ENCODE measurements at places on chromosomes 5 and 9. TPM values are rescaled to one million over a fixed set of nuclear protein-coding genes. Genes with fewer than 3 reads are reported as not detected.

- H3K36me3 ChIP-seq, result no peaks in the 10 kb centered on the region
- DNase-seq, result no peak
- H3K4me3 ChIP-seq, result no peak overlapping the region
- no peaks in the 10 kb centered on the region for H3K4me1 ChIP-seq
- no peak overlapping the region for H3K27ac ChIP-seq
These were observed 358.8 kb upstream of the TRPC7 start for GRCh38 chr5:136724161-136724560.

GRCh38 chr5:32014096-32014745 is 159.9 kb downstream of the GOLPH3 start:
- H3K36me3 ChIP-seq, result no peaks in the 10 kb centered on the region

DNA sequence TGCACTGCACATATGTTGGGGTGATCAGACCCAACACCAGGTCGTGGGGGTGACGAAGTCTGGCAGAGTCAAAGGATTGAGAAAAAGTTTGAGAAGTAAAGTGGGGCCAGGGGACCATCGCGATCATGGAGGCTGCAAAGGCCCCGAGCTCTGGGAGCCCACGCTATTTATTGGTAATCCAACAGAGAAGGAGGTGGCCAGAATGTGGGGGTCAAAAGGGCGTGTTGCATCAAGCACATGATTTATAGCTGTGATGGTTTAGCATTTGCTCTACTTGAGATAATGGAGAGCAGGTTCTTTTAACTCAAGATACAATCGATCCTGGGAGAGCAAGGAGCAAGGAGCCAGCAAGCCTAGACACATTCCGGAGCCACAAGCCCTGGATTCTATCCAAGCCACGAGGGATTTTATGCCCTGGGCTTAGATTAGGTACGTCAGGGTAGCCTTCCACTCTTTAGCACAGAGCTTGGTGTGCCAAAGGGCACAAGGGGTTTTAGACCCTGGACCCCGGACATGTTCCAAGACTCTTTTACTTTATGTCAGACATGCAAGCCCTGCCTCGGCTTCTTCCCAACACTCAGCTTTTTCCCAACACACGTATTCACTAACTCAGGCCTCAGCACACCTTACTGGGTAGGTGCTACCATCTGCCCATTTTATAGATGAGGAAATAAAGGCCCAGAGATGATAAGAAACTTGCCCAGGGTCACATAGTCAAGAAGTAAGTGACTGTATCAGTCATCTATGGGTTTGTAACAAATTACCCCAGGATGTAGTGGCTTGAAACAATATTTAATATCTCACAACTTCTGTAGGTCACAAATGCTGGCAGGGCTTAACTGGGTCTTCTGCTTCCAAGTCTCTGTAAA is 39.5 kb downstream of the NSUN2 start:
- no peaks in the 10 kb centered on the region for H3K36me3 ChIP-seq
- no peaks in the 10 kb centered on the region for H3K4me1 ChIP-seq
- DNase-seq, result no peak
- H3K27ac ChIP-seq, result no peak overlapping the region
- H3K27me3 ChIP-seq, result no peaks in the 10 kb centered on the region

DNA sequence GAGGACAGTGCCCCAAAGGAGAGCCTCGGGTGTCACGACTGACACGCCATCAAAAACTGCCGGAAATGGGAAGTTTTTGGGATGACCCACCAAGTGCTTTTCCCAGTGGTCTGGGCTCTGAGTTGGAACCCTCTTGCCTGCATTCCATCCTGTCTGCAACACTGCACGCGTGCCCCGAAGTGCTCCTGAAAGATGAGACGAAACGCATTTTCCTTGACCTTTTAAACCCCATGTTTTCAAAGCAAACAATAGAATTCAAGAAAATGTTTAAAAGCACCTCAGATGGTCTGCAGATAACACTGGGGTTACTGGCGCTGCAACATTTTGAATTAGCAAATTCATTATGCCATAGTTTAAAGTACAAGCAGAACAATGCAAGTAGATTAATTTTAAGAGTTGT is 92.9 kb downstream of the ANKRD18A start:
- no peaks in the 10 kb centered on the region for H3K4me1 ChIP-seq
- H3K27ac ChIP-seq, result no peak overlapping the region
- no peaks in the 10 kb centered on the region for H3K27me3 ChIP-seq
- DNase-seq, result no peak
- no peaks in the 10 kb centered on the region for H3K36me3 ChIP-seq

GRCh38 chr5:95066048-95066447 is 218.8 kb downstream of the MCTP1 start:
- no peaks in the 10 kb centered on the region for H3K4me1 ChIP-seq
- no peak for DNase-seq
- H3K27ac ChIP-seq, result no peak overlapping the region
- H3K4me3 ChIP-seq, result no peak overlapping the region

- H3K4me3 ChIP-seq, result no peak overlapping the region
- no peaks in the 10 kb centered on the region for H3K27me3 ChIP-seq
- no peaks in the 10 kb centered on the region for H3K4me1 ChIP-seq
- H3K36me3 ChIP-seq, result no peaks in the 10 kb centered on the region
- no peak for DNase-seq
These were observed 28.3 kb upstream of the GFPT2 start for GRCh38 chr5:180381428-180381827.

GRCh38 chr5:107213025-107213424 is 457.7 kb downstream of the EFNA5 start:
- H3K27ac ChIP-seq, result no peak overlapping the region
- H3K27me3 ChIP-seq, result no peaks in the 10 kb centered on the region
- no peak overlapping the region for H3K4me3 ChIP-seq
- no peaks in the 10 kb centered on the region for H3K4me1 ChIP-seq

- H3K36me3 ChIP-seq, result no peaks in the 10 kb centered on the region
- H3K4me1 ChIP-seq, result no peaks in the 10 kb centered on the region
- DNase-seq, result no peak
- H3K4me3 ChIP-seq, result no peak overlapping the region
- H3K27ac ChIP-seq, result no peak overlapping the region
These were observed 135.4 kb upstream of the FBN2 start for GRCh38 chr5:128673411-128673957.

DNA sequence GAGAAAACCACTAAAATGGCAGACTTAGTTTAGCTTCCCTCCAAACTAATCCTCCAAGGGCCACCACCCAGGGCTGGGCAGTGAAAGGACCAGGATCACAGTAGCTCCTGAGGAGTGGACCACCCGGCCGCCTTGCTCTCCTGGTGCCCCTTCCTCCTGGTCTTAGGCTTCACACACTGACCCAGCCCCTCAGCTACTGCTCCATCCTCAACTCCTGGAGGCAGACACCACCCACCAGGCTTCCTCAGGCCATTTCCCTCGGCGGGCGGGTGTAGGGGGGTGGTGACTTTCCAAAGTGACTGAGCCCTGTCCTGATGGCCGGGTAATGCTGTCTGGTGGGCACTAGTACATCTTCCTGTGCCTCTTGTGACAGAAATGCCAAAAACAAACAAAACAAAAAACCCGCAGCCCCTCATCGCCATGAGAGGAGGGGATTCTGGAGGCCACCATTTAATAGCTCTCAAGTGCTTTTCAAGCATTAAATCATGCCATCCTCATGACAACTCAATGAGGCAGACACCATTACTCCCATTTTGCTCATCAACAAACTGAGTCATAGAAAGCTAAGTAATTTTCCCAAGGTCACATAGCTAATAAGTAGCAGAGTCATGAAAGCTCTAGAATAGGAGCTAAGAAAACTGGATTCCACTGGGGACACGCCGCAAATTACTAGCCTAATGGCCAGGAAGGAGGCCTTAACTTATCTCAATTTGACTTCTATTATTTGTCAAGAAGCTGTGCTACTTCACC is 91.3 kb upstream of the LRRTM2 start:
- H3K27ac ChIP-seq, result no peak overlapping the region
- H3K27me3 ChIP-seq, result no peaks in the 10 kb centered on the region
- H3K4me1 ChIP-seq, result no peaks in the 10 kb centered on the region
- H3K36me3 ChIP-seq, result no peaks in the 10 kb centered on the region

- H3K36me3 ChIP-seq, result no peaks in the 10 kb centered on the region
- H3K4me1 ChIP-seq, result no peaks in the 10 kb centered on the region
- no peak for DNase-seq
- peaks cover 2% of the 10 kb centered on the region for H3K27me3 ChIP-seq
These were observed 31.7 kb downstream of the SLC35A4 start for GRCh38 chr5:140596321-140596741.

- H3K27ac ChIP-seq, result no peak overlapping the region
- DNase-seq, result no peak
- H3K4me1 ChIP-seq, result peaks cover 34% of the 10 kb centered on the region
- no peaks in the 10 kb centered on the region for H3K36me3 ChIP-seq
- H3K27me3 ChIP-seq, result no peaks in the 10 kb centered on the region
- no peak overlapping the region for H3K4me3 ChIP-seq
These were observed 160.0 kb downstream of the PIK3R1 start for GRCh38 chr5:68375540-68375939.

- DNase-seq, result no peak
- no peaks in the 10 kb centered on the region for H3K27me3 ChIP-seq
- no peak overlapping the region for H3K4me3 ChIP-seq
- H3K27ac ChIP-seq, result no peak overlapping the region
These were observed 63.2 kb downstream of the PRRT1B start for GRCh38 chr9:131608493-131609037.

DNA sequence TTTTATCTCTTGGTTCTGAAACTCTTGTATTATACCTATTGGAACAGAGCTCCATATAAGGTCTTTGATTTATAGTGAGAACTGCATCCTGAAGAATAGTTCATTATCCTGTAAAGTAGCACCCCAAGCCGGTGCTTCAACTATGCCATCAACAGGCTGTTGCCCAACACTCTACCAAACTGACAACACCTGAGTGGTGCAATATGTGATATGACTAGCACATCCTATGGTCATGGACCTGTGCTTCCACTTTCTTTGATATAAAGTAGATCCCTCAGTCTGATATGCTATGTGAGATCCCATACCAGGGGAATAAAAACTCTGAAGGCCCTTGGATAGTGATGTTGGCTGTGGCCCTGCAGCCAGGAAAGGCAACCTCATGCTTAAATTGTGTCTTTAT is 15.8 kb downstream of the CSF2 start:
- no peak for DNase-seq
- no peaks in the 10 kb centered on the region for H3K4me1 ChIP-seq
- no peak overlapping the region for H3K4me3 ChIP-seq
- no peak overlapping the region for H3K27ac ChIP-seq
- H3K36me3 ChIP-seq, result no peaks in the 10 kb centered on the region
- no peaks in the 10 kb centered on the region for H3K27me3 ChIP-seq

- H3K4me3 ChIP-seq, result no peak overlapping the region
- no peak overlapping the region for H3K27ac ChIP-seq
- no peak for DNase-seq
- H3K36me3 ChIP-seq, result no peaks in the 10 kb centered on the region
These were observed 208.1 kb upstream of the PIK3R1 start for GRCh38 chr5:68007451-68007850.

DNA sequence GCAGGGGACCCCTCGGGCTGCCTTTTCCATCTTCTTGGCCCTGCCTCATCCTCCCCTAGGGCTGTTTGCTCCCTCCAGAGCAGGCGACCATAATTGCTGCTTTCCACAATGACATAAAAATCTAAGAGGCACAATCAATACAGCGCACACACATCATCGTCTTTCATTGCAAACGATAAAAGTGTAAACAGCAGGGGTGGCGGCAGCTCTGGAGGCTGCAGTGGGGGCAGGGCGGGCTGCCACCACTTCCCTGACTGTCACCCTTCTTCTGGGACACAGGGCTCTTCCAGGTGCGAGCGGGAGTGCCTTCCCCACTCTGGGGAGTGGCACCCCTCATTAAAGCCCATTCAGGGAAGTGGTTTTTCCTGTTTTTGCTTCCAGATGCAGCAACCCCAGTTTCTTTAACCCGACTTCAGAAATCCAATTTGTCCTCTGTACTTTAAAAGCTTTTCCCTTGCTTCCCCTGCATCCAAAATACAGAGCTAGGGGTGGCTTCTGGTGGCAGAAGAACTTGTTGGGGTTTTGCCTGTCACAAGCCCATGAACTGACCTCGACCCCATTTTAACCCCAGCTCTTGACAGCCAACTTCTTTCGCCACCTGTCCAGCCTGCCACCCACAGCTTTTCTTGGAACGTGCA is 45.7 kb downstream of the TSPAN17 start:
- DNase-seq, result no peak
- peaks cover 48% of the 10 kb centered on the region for H3K27me3 ChIP-seq
- no peaks in the 10 kb centered on the region for H3K4me1 ChIP-seq
- no peak overlapping the region for H3K4me3 ChIP-seq
- H3K27ac ChIP-seq, result no peak overlapping the region

GRCh38 chr9:99019510-99020331 is 76.0 kb downstream of the COL15A1 start:
- H3K27me3 ChIP-seq, result no peaks in the 10 kb centered on the region
- H3K36me3 ChIP-seq, result no peaks in the 10 kb centered on the region

DNA sequence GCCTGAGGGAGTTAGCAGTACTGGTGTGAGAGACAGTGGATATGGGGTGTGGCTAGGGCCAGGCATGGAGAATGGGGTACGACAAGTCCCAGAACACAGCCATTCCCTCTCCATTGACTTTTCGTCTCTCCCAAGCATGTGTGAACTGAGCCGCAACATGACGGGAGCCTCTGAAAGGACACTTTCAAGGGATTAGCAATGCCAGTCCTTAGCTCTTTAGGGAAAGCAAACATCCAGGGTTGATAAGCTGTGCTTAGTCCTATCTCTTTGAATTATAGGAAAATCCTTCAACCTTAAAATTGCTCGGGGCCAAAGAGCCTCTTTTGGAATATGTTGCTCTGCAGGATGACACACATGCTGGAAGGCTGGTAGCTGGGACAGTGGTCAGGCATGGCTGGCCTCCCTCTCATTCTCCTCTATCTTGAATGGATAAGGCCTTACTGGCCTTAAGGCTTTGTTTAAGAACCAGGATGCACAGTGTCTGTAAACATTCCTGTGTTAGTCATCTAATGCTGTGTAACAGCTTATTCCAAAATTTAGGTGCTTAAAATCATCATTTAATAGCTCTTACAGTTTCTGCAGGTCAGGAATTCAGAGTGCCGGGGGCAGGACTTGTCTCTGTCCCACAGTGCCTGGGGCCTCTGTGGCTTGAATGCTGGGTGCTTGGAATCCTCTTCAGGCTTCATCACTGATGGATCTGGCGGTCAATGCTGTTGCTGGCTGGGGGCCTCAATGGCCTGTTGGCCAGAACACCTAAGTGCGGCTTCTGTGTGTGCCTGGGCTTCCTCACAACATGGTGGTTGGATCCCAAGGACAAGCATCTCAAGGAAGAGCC is 95.3 kb downstream of the PTTG1 start:
- H3K27ac ChIP-seq, result no peak overlapping the region
- no peak for DNase-seq
- H3K4me1 ChIP-seq, result no peaks in the 10 kb centered on the region
- H3K27me3 ChIP-seq, result no peaks in the 10 kb centered on the region
- no peak overlapping the region for H3K4me3 ChIP-seq
- no peaks in the 10 kb centered on the region for H3K36me3 ChIP-seq

The ZCCHC10 gene
- polyA plus RNA-seq, result 16.5 TPM

The IL4 gene
- not detected for polyA plus RNA-seq

The FBP2 gene
- not detected for polyA plus RNA-seq

The AIF1L gene
- not detected for polyA plus RNA-seq

The PKN3 gene
- 1.4 TPM for polyA plus RNA-seq

The CCDC127 gene
- 1.4 TPM for polyA plus RNA-seq

The BARHL1 gene
- polyA plus RNA-seq, result not detected

The SETX gene
- polyA plus RNA-seq, result 39.9 TPM

The PPP1R26 gene
- polyA plus RNA-seq, result 1.1 TPM
